ENCODE measurements at places on chromosomes 7 and 10.

DNA sequence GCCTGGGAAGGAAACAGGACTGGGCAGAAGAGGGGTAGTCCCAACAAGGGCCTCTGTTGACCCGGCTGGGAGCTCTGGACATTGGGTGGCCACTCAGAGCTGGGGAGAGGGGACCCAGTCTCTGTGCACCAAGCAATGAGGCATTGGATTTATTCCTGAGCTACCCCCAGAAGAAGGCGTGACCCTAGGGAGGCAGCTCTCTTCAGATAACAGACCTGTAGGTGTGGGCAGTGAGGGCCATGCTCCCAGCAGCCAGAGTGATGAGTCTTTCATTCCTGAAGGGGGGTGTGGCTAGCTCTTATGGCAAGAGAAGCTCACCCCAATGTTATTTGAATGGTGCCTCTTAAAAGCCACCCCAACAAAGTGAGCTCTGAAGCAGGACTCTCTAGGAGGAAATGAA is 20.4 kb downstream of the TEX36 start:
- no peak for DNase-seq

GRCh38 chr7:106278695-106279094 is 6.1 kb downstream of the NAMPT start:
- DNase-seq, result no peak

- no peak for DNase-seq
Measured at GRCh38 chr7:125480762-125481161, 551.1 kb upstream of the POT1 start.

DNA sequence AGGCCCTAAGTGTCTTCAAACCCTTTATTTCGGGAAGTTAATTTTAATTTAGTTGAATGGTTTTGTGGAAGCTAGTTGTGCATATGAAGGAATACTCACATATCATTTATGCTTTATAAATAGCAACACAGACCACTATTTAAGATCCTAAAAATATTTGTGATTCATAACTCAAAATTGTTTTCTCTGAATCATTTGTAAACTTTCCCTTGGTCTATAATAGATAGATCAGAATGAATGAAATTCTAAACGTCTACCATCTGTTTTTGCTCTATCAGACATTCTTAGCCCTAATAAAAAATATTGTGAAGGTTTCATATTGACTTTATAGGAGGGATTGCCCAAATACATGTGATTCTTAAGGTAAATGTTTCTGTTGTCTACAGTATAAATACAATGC is 43.5 kb downstream of the LOXL4 start:
- DNase-seq, result no peak

GRCh38 chr7:36844374-36844773 is 120.1 kb upstream of the AOAH start:
- DNase-seq, result no peak

DNA sequence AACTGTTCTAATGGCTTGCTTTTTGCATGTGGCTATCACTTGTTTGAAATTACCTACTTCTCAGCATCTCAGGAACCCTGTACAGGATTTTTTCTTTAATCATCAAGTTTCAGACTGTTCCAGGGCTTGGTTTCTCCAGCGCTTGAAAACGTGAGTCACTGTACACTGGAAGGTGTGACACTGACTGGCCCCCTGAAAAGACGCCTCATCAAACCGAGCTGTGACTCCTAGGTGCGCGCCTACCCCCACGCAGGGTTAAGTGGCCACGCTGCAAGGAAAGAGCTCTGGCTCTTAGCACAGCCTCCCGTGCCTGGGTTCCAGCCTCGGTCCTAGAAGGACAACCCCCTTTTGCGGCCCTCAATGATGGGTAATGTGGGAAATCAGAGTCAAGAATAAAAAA is 81.0 kb downstream of the EBF3 start:
- no peak for DNase-seq

- no peak for DNase-seq
Measured at GRCh38 chr7:105426606-105427146, 38.0 kb upstream of the SRPK2 start.

Data from NCI-H1105 (cell line).